ENCODE measurements at places on chromosomes 3 and 15.

- DNase-seq: peak; percentile 44
Observed at GRCh38 chr15:41894791-41895463, 1.1 kb upstream of the SPTBN5 start.

DNA sequence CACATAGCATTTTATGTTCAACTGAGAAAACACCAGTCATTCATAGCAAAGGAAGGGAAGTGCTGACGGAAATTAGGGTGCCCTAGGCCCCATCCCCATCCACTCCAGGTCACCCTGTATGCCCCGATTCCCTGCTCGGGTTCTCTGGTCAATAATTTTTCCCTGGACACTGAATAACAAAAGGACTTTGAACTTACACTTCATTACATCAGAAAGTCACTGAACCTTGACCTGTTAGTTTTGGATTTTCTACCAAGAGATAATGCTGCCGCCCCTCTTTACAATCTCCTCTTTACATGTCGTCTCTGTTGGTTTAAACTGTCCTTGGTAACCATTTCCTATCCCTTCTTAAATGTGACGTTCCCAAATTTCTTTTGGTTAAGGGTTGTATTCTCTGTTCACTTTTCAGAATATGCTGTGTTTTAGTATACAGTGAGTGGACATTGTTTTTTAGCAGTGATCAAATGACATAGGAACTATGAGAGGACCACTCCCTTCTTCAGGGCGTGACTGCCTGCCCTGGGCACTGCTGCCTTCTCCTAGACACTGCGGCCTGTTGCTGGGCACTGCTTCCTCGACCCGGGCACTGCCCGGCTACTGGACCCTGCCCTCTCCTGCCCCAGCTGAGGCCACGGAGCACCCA, 13.6 kb upstream of the AHSG start:
- DNase-seq: no peak

GRCh38 chr3:169147238-169148008, 516.1 kb downstream of the MECOM start:
- peak; percentile 26 for DNase-seq

DNA sequence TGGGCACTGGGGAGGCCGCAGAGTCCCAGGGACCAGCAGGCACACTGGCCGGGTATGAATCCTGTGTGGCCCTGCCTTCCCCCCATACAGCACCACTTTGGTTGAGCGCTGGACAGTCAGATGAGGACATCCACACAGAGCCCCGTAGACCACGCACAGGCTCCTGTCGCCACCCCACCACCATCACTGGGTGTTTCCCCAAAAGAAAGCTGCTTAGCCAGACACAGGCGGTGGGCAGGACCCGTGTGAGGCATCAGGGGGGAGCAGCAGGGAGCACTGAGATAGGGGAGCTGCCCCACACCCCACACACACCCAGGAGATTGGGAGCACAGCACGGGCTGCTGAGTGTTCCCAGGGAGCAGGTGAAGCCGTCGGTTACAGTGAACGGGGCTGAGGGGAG, 42.4 kb upstream of the SLC41A3 start:
- DNase-seq: no peak

- DNase-seq: no peak
Observed at GRCh38 chr3:9779721-9780457, 10.1 kb upstream of the CAMK1 start.

DNA sequence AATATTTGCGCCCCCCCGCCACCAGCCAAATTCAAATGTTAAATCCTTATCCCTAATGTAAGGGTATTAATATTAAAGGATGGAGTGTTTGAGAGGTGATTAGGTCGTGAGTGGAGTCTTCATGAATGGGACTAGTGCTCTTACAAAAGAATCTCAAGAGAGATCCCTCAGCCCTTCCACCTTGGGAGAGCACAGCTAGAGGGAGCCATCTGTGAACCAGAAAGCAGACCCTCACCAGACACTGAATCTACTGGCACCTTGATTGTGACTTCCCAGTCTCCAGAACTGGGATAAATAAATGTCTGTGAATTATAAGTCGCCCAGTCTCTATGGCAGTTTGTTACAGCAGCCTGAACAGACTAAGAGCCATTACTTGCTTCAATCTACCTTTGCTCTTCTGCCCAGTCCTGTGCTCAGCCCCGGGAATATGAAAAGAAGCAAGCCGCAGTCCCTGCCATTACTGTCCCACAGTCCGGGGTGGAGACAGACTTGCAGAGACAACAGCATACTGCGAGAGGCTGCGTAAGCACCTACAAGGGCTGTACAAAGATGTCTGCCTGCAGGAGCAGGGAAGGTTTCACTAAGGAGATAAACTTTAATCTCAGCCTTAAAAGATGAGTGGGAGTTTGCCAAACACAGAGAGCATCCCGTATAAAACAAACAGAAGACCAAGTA, 110.7 kb upstream of the TMCO5A start:
- no peak for DNase-seq

- no peak for DNase-seq
Observed at GRCh38 chr3:70824078-70824477, 511.6 kb upstream of the MDFIC2 start.

DNA sequence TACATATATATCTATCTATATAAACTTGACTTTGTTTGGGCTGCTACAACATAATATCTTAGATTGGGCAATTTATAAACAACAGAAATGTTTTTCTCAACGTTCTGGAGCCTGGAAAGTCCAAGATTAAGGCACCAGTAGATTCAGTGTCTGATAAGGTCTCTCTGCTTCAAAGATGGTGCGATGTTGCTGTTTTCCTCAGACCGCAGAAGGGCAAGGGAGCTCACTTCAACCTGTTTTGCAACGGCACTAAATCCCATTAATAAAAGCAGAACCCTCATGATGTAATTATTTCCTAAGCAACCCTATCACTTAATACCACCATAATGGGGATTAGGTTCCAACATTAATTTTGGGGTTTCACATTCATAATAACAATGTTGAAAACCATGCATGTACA, 1134.8 kb downstream of the NSUN3 start:
- no peak for DNase-seq

- no peak for DNase-seq
Observed at GRCh38 chr3:40307176-40307575, 2.3 kb upstream of the EIF1B start.

DNA sequence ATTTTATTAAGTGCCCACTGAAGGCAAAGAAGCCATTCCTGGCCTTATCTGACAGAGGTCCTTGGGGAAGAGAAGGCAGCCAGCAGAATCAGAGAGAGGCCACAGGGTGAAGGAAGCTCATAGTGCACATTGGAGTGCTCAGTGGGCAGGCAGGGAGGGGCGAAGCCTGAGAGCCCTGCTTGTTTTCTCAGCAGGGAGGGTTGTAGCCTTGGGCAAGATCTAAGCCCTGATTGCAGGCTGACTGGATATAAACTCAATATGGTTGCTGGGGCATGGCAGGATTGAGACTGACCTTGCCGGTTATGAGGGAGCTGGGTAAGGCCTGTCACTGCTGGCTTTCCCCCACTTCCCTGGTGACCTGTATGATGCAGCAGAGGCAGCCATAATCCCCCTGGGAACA, 7.5 kb upstream of the IGSF11 start:
- DNase-seq: no peak

GRCh38 chr15:89119489-89120478, 31.5 kb downstream of the ABHD2 start:
- peak; percentile 65 for DNase-seq

GRCh38 chr3:197354568-197355001, 56.2 kb upstream of the DLG1 start:
- DNase-seq: no peak

DNA sequence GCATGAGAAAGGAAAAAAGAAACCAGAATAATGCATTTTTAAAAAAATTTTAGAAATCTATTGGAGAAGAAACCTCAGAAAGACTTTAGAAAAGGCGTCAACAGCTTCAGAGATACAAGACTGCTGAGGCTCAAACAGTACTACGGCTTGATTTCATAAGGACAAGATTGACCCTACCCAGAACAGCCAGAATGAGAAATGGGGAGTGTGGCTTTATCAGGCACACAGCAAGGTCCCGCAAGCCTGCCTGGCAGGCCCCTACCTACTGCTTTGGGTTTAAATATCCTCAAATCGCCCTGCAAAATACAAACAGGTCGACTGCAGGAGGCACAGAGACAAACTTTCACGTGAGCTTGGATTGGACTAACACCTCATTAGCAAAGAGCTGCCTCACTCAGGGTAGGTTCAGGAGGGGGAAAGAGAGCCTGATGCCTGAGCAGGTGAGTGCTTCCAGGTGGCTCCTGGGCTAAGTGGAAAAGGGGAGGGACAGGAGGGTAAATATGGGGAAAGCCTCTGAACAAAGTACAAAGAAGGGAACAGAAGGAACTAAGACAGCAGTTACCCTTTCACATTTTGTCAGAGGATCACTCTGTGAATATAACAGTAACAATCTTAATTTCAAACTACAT, 87.5 kb downstream of the RORA start:
- no peak for DNase-seq

DNA sequence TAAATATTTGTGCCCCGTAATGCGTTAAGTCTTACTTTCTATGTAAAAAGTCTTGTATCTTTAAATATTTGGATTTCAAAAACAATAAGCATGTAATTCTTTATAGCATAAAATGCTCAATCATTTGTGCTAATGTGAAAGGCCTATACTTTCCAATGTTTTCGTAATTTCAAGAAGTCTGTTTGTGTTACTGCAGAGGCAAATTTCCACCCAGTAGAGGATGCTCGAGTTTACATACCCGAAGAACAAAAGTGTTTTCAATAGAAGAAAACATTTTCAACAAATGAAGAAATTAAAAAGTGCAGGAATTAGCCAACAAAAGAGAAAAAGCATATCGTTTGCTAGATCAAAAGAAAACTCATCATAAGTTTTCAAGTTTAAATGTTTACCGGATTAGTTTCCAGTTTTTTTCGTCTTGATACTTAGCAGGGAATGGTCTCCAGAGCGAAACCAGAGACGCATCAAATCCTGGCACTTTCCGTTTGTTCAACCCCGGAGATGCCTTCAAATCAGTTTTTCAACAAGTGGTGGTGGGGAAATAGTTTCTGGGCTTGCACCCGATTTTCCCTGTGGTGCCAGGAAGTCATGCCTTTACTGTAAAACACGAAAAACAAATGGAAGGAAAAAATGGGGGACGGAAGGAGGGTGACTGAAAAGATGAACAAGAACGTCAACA, 1.0 kb downstream of the CGGBP1 start:
- DNase-seq: no peak

GRCh38 chr3:11045536-11045935, 53.0 kb downstream of the SLC6A1 start:
- no peak for DNase-seq

DNA sequence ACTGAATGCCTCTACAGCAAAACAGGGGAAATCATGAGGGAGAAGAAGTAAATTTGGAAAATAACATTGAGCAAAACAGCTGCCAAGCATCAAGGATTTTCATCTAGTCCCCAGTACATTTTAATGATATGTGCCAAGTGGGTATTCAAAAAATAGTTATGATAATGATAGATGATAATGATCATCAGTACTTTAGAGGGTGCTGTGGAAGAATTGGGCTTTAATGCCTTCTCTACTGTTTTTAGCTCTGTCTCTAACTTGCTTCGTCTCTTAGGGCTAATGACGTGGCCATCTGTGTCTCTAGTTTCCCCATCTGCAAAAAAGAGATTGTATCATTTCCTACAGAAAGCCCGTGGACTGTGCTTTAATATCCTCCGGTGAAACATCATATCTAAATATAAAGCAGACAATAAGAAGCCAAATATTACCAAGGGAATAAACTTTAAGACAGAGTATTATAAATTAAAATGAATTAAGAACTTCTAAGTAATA, 10.2 kb upstream of the FSIP1 start:
- no peak for DNase-seq

- no peak for DNase-seq
Observed at GRCh38 chr3:170473358-170473757, 54.7 kb downstream of the CLDN11 start.

- DNase-seq: no peak
Observed at GRCh38 chr3:165683947-165684346, 153.3 kb downstream of the BCHE start.

DNA sequence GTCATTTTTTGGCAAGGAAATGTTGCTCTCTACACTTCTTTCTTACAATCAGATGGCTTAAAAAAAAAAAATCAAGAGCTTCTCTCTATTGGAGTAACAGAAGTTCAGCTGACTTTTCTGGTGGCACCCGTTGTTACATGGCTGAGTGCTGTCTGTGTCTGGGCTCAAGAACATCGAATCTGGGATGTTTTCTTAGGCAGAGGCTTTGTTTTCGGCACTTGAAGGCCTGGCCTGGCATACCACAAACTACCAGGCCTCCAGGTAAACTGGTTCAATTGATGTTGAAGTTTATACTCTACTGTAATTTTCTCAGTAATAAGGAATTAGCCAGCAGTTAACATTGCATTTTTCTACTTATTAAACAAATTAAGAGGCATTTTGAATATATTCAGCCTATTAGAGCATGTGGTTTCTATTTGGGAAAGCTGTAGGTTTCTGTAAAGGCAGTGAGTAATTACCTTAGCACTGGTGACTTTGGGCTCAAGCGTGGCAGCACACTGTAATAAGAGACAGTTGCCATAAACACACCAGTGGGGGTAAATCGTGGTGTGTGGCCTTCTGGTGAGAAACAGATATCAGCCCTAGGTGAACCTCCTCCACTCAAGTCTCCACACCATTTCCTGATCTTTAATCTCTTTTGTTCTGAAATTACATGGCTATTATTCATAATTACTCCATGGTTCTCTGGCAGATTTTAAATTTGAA, 544.7 kb downstream of the MECOM start:
- DNase-seq: no peak

GRCh38 chr3:33881156-33882064, 83.0 kb downstream of the PDCD6IP start:
- no peak for DNase-seq

DNA sequence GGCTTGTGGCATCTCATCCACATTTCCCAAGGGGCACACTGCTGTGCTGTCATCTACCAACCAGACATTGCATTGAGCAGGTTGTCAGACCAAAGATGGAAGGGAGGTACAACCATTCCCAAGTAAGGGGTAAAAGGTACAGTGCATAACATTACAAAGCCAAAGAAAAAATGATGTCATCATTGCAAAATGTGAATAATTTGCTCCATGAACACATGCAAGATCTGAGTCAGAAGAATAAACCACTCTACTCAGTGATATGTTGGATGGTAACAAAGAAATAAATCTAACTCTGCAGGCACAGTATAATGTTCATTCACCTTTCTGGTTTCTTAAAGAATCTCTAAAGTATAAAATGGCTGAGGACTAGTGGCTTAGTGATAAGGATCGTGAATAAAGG, 202.7 kb downstream of the MAGI1 start:
- no peak for DNase-seq

DNA sequence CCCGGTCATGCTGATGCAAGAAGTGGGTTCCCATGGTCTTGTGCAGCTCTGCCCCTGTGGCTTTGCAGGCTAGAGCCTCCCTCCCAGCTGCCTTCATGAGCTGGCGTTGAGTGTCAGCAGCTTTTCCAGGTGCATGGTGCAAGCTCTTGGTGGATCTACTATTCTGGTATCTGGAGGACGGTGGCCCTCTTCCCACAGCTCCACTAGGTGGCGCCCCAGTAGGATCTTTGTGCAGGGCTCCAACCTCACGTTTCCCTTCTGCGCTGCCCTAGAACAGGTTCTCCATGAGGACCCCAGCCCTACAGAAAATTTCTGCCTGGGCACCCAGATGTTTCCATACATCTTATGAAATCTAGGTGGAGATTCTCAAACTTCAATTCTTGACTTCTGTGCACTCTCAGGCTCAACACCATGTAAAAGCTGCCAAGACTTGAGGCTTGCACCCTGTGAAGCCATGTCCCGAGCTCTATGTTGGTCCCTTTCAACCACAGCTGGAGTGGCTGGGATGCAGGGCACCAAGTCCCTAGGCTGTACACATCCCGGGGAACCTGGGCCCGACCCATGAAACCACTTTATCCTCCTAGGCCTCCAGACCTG, 238.4 kb upstream of the MDFIC2 start:
- DNase-seq: no peak

GRCh38 chr15:58517682-58518525, 86.1 kb downstream of the LIPC start:
- no peak for DNase-seq

GRCh38 chr3:42476225-42477125, 26.0 kb upstream of the VIPR1 start:
- DNase-seq: no peak

Data from non-pigmented ciliary epithelial cell (primary cell).